ENCODE measurements at places on chromosomes 16 and 17. TPM values are rescaled to one million over a fixed set of nuclear protein-coding genes. Genes with fewer than 3 reads are reported as not detected.

AIPL1 gene
- total RNA-seq = not detected

GRCh38 chr16:14629919-14630619, at the start of gene PARN:
TSS of gene PARN (minus strand) at chr16:14630260. CDS start at chr16:14630125, 135 bp downstream.
- DNase-seq = peak; percentile 99

ABI3 gene
- total RNA-seq = 1.7 TPM

- no peak for DNase-seq
Measured at GRCh38 chr17:75626496-75627038, 6.7 kb upstream of the SMIM5 start.

DNA sequence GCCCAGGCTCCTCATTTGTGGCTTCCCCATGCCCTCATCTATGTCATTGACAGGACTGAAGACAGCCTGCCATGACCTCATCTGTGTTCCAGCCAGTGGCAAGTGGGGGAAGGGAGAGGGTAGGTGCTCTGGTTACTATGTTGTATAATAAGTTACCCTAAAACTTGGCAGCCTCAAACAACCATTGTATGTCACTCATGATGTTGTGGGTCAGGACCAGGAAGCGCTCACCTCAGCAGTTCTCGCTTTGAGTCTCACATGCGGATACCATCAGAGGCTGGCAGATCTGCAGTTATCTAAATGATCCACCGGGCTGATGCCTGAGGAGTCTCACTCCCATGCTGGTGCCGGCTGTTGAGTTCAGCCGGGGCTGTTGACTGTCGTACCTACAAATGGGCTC, 89.0 kb upstream of the TMEM97 start:
- DNase-seq = no peak

CHD9NB gene
- total RNA-seq = 2.6 TPM

MAF gene
- total RNA-seq = 3.5 TPM

RHBDL3 gene
- under 0.01 TPM for total RNA-seq

GPR179 gene
- under 0.01 TPM for total RNA-seq

GRCh38 chr17:64630309-64631223, 31.5 kb downstream of the SMURF2 start:
- no peak for DNase-seq

DNA sequence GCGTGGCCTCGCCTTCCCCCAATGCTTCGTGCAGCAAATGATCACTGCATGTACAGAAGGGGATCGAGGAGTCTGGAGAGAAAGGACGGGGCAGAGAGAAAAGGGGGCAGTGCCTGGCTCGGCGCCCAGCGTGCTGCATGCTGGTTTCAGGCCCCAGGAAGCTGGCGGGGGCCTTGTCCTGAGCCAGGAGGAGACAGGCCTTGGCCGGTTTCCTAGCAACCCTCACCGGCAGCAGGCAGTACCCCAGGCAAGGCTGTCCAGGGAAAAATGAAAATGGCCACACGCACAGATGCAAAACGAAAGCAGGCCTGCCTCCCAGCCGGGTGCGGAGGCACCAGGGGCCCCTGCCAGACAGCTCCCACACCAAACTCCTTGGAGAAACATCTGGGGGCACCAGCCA, 126.3 kb downstream of the ZFHX3 start:
- peak; percentile 57 for DNase-seq

DNA sequence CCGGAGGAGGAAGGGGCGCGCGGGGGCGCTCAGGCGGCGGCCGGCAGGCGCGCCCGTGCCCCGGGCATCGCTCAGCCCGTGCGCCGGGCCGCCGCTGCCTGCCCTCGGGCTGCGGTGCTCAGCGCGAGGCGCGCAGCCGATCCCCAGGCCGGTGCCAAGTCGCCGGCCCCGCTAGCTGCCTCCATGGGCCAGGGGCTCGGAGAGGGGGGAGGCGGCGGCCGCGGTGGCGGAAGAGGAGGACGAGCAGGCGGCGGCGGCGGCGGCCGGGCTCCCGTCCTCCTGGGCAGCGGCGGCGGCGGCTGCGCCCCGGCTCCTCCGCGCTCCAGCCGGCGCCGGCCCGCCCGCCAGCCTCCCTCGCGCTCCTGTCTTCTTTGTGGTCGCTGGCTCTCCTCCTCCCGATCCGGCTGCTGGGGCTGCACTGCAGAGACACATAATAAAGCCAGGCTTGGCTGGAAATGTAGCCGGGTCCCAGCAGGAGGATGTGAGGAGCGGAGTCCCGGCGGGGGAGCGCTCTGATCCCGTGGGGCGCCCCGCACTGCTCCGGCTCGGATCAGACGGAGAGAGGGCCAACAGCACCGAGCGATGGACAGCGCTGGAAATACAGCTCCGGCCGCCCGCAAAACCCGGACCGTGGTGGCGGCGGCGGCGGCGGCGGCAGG, 889 bp upstream of the ZNF423 start:
- DNase-seq = peak; percentile 65

CCL3 gene
- total RNA-seq = not detected

ZFP1 gene
- total RNA-seq = 24.2 TPM

DNA sequence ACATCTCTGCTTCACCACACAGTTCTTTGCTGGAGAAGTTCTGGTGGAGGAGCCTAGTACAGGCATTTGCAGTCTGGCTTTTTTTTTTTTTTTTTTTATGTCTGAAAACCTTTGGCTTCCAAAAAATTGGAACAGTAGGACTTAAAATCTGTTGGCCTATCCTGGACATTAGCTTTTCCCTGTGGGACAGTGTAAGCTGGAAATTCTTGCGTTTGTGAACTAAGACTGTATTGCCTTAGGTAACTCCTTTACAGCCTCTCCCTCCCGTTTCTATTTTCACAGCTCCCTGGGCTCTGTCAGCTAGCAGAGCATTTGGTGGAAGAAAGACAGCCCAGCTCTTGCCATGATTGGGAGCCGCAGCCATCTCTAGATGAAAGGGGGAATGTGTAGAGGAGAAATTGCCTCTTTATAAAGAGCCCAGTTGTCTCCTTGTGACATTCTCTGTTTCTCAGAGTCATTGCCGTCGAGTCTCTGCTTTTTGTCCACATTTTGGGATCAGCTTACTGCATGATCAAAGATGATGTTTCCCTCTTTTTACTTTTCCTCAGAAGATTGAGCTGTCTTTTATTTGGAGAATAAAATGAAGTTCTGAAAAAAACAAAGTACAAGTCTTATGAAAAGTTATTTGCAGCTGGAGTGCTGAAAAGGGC, 227.5 kb downstream of the SPECC1 start:
- DNase-seq = no peak

DNA sequence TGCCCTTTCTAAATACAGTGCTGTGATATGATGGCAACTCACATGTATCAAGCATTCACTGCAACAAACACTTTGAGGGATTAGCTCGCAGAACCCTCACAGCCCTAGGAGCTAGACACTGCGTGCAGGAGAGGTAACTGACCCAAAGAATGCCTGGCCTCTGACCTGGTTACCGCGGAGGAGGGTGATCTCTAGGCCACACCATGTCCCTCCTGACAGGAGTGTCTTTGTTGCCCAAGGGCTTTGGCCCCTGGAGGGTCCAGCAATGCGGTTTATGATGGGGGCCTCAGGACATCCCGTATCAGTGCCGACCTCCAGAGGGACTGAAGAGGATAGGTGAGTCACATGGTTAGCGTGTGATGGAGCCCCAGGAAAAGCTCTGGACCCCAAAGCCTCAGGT, 130.6 kb downstream of the MGAT5B start:
- DNase-seq = no peak

STX1B gene
- total RNA-seq = 2.2 TPM

GRCh38 chr17:32551186-32551955, 64.6 kb downstream of the CDK5R1 start:
- peak; percentile 5 for DNase-seq

DNA sequence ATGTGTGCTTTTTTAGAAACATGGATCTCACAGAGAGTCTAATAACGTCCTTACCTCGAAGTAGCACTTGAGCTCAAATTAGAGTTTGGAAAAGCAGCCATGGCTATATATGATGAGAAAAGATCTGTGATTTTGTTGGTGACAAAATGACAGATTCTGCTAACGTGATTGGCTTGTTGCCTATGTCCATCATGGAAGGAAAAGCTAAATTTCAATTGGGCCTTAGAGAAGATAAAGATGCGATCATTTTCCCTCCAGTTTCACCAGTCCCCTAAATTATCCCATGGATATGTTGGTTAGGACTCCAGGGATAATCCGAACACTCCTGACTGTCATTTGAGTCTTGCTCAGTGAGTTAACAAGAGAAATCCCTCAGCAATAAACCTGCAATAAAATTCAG, 175.8 kb downstream of the C16orf95 start:
- DNase-seq = no peak

- peak; percentile 74 for DNase-seq
Measured at GRCh38 chr17:72121164-72122009, 567 bp downstream of the SOX9 start.

- DNase-seq = peak; percentile 84
Measured at GRCh38 chr17:43418441-43419374, 19.9 kb downstream of the ARL4D start.

GRB7 gene
- 0.97 TPM for total RNA-seq

Measured in fibroblast of villous mesenchyme (primary cell).